Amniotic stem cell (primary cell): ENCODE measurements at places on chromosomes 6 and 20.
A peak's percentile ranks its signal among the peaks of the same experiment; 100 is the strongest.

DNA sequence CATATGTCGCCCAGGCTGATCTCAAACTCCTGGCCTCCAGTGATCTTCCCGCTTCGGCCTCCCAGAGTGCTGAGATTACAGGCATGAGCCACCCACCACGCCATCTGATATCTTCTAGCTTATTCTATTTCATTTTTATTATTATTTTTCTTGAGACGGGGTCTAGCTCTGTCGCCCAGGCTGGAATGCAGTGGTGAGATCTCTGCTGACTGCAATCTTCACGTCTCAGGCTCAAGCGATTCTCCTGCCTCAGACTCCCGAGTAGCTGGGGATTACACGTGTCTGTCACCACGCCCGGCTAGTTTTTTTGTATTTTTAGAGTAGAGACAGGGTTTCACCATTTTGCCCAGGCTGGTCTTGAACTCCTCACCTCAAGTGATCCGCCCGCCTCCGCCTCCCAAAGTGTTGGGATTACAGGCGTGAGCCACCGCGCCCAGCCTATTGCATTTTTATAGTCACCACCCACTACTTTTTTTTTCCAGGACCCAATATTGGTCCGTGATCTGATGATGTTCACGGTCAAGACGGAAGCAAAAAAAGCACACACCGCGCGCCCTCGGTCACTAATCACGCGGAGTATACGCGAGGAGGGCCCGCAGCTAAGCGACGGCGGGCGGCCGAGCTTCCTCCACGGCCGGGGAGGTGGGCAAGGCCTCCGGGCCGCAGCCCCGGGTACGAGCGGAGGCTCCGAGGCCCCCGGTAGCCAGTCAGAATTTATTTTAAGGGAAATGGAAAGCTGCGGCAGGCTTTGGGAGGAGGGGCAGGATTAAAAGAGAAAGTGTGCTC is 1.1 kb upstream of the LSM14B start:
- DNase-seq: no peak

DNA sequence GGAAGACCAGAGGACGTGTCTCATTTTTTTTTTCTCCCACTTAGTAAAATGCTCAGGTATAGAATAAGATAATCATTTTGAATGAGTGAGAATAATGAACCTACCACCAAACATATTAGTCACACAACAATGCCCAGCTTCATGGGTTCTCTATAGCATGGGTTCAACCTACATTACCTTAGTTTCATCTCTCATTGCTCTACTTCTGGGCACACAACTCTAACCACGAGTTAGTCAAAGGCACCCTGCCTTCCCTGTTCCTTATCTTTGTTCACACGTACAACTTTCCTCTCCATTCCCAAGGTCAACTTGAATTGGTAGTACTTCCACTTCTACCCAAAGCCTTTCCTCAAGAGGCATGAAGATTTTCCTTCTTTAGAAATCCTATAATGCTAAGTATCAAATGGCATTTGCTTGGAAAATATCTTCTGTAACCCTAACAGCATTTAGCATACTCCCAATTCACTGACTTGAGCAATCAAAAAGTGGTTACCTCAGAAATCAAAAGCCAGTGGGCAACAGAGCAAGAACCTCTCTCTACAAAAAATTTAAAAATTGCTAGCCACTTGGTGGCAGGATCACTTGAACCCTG is 20.9 kb downstream of the DEK start:
- no peak for DNase-seq

DNA sequence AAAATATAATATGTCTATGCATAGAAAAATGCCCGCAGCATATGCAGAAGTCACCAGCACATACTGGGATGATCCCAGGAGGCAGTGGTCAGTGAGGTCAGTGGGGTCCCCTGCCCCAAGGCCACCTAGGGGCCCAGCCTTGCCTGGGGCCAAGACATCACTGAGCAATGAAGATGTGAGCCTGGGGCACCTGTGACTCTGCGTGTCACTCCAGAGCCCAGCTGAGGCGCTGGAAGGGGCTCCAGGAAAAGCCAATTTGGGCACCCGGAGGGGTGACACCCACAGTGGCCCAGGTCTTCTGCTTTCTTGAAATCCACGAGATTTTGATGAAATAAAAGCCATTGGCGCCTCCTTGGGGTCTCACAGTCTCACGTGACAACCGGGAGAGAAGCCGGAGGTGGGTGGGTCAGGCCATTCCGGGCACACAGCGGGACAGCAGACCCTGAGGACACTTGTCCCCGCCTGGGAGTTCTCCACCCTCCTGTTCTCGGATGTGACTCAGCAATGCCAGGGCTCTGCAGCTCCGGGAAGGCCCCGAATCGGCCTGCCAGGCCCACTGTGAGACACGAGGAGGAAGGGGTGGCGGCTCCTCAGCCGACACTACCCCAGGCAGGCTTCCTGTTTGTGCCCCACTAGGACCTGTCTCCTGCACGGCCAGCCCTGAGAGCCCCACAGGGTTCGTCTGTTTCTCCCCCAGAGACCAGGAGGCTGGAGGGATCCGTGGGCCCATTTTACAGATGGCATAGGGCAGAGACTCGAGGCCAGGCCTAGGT is 24.4 kb upstream of the SLCO4A1 start:
- DNase-seq: no peak

GRCh38 chr6:35522660-35523658 is 10.3 kb upstream of the TULP1 start:
- DNase-seq: peak; percentile 41

DNA sequence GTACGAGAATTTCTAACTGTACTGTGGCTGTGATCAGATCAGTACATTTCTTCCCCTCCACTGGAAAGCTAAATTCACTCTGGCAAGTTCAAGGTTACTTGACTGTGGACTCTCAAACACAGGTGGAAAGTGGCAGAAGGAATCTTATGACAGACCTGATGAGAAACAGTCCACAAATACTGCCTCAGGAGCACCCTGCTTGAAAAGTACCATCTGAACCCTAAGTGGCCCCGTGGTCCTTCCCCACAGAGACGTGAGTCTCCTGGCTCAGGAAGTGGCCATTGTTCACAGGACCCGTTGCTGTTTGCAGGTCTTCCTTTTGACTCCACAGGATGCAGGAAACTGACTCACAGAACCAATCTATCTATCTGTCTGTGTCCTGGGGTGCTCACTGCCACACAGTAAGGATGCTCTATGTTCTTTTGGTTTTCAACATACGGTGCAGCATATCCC is 47.5 kb upstream of the NHSL1 start:
- DNase-seq: no peak
